Adrenal gland (tissue), 19 donors: ENCODE measurements at places on chromosomes 3 and 15.

- DNase-seq, result peak; percentile 83
Measured at GRCh38 chr15:58771621-58772250, 634 bp downstream of the MINDY2 start.

GRCh38 chr15:72961346-72961745, 90.9 kb upstream of the NEO1 start:
- DNase-seq, result no peak

DNA sequence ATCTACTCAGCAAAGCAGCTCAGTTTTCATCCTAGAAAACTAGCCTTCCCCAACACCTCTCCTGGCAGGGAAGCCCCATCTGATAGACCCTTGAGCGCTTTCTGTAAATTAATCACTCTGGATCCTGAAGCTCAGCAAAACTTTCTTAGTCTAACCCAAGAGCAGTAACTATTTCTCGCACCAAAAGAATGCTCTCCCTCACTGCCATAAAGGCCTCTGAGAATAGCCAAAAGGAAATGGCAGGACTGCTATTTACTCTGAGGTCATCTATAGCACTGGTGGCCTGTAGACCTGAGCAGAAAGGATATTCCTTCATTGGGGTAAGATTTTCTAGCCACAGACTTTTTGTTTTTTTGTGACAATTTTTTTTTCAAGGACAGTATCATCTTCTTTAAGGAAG, 345.8 kb upstream of the ADAMTS9 start:
- no peak for DNase-seq

- no peak for DNase-seq
Measured at GRCh38 chr3:126107957-126108675, 24.2 kb upstream of the SLC41A3 start.

GRCh38 chr3:183370391-183370790, 58.0 kb downstream of the MCF2L2 start:
- no peak for DNase-seq

GRCh38 chr15:81983497-81983896, 62.3 kb downstream of the MEX3B start:
- DNase-seq, result no peak

DNA sequence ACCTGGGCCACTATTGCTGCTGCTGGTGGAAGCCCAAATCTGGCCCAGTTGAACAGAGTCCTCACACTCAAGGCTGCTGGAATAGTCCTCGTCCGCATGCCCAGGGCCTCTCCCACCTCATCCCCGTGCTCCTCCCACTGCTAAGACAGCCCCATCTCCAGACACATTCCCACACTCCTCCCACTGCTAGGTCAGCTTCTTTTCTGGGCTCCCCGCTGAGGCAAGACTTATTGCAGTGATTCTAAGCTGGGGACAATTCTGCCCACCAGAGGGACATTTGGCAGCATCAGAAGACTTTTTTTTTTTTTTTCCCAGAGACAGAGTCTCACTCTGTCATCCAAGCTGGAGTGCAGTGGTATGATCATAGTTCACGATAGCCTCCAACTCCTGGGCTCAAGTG, 35.1 kb downstream of the POC1A start:
- DNase-seq, result no peak

DNA sequence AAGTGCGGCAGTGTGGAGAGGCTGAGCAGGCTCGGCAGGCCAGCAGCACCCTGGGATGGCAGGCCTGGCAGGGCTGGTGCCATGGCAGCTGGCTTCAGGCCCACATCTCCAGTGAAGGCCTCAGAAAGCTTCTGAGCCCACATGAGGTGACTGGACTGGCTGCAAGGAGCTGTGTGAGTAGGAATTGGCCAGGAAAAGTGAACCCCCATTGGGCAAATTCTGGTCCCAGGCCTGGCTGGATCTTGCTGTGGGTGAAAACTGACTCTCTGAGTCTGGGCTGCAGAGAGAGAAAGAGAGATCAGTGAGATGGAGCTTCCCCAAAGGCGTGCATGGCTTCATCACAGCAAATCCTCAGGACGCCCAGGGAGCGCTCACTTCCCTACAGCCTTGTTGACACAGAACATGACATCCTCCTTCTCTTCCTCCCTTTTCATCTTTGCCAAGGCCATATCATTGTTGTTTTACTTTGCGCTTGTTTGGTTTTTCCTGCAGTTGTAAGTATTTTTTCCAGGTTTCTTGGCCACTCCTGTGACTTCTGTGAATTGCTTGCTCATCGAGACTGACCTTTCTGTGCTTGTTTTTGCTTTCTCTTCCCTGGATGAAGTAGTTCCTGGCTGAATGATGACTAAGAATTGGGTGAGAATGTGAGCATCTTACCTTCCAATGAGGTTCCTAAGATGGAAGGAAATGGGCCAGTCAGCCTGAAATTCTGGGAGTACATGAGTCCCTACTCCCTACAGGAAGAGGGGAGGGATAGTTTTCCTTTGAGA, 299.1 kb downstream of the TLE3 start:
- no peak for DNase-seq

- no peak for DNase-seq
Measured at GRCh38 chr3:155488671-155489070, 195.2 kb upstream of the STRIT1 start.

DNA sequence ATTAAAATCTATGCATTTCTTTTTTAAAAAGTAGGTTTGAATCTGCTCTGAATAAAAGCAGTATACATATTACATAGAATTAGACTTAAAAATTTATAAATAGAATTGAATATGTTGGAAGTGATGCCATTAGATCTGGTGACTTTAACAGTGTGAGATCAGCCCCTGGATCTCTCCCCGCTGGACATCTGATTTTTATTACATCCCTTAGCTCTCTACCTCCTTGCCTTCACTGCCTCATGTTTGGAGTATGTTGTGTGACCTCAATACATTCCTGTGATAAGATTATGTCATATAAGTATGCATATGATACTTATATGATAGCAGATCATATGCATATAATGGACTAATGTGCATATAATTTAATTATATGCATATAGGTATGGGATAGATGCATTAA, 643.4 kb upstream of the NR2F2 start:
- no peak for DNase-seq

- DNase-seq, result no peak
Measured at GRCh38 chr3:185081521-185081920, 71.3 kb downstream of the C3orf70 start.

DNA sequence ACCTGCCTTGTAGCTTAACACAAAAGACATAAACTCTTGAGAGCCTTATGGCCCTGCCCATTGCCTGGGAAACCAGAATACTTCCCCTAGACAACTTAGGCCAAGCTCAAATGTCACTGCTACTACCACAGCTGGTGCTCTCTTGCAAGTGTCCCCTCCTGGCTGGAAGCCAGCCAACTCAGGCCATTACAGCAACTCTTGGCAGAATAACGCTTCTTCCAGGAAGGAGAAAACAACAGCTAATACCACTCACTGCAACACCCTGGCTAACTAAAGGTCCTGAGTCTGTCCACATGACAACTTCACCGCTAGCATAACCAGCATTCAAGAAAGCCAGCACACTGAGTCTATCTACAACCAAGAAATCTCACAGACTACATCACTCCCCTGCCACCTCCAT, 5.1 kb upstream of the B4GALT4 start:
- DNase-seq, result peak; percentile 73

DNA sequence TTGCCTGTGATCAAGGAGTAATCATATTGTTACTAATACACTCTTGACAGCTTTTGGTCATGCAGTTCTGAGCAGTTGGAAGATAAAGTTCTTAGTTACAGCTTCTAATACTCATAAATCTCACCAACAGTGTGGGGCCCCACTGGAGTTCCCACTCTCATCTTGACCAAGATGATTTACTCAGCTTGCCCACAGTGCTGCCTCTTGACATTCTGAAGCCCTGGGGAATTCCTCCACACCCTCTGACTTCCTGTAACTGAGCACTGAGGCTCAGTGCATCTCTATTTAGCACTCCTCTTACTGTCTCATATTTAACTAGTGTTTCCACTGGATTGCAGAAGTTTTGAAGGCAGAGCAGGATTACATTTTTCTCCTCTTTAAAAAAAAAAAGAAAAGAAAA, 1.9 kb upstream of the ARL6IP5 start:
- DNase-seq, result peak; percentile 59

DNA sequence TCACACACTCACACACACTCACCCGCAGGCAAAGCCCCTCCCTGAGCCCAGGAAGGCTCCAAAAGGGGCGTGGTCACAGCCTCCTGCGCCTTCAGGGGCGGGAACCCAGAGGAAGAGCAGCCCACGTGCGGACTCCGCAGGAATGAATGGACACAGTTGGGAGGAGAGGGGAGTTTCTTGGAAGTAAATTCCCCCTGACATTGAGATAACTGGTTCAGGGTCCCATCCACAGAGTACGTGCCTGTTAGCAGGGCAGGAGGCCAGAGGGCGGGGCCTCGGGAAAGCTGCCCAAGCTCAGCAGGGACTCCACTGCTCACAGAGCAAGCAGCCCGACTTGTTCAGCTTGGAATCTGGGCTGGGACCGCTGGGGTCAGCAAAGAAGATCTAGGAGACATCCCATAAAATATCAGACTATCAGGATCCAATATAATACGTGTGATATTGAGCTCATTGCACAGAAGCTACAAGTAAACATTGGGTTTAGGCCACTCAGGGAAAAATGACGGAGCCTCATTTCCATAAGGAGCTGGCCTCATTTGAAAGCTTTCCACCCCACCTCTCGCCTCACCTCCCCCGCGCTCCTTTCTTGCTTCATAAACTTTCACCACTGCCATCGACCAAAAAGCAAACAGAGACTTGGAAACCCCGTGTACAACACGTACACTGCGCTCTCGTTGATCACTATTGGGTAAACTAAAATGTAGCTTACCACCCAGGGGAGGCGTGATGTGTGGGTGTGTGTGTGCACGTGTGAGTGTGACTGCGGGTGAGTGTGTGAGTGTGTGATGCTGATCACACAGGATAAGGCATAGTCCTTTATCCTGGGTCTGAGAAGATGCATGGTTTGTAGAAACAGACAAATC, 36.0 kb downstream of the TM2D3 start:
- DNase-seq, result peak; percentile 77

DNA sequence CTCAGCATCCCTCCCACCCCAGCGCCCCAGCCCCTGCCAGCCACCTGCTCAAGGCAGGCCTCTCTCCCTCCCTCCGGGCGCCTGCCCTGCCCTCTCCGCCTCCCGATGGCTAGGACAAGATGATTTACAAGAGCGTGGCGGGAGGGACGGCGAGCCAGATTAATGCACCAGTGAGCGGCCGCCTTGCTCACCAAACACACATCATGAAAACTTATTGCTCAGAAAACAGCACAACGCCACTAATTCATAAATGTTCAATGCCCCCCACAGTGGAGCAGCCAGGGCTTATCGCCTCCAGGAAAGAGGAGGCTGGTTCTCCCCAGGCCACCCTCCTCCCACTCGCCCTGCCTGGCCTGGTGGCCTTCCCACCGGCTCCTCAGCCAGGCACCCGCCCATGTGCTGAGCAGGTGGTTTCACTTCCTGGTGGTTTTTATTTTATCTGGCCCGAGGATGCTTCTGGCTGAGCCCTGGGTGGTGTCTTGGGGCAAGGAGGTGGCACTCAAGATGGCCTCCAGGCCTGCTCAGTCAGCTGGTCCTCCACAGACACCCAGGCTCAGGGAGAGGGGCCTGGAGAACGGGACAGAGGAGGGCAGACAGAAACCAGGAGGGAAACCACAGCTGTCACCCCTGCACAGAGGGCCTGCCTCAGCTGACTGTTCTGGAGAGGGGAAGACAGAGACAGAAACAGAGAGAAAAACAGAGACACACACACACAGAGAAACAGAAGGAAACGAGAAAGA, 284.9 kb downstream of the UACA start:
- DNase-seq, result peak; percentile 61

GRCh38 chr3:107328069-107328468, 49.2 kb upstream of the CCDC54 start:
- no peak for DNase-seq

- no peak for DNase-seq
Measured at GRCh38 chr3:173644086-173645082, 246.8 kb downstream of the NLGN1 start.

GRCh38 chr3:162143180-162143579, 646.6 kb downstream of the OTOL1 start:
- no peak for DNase-seq

DNA sequence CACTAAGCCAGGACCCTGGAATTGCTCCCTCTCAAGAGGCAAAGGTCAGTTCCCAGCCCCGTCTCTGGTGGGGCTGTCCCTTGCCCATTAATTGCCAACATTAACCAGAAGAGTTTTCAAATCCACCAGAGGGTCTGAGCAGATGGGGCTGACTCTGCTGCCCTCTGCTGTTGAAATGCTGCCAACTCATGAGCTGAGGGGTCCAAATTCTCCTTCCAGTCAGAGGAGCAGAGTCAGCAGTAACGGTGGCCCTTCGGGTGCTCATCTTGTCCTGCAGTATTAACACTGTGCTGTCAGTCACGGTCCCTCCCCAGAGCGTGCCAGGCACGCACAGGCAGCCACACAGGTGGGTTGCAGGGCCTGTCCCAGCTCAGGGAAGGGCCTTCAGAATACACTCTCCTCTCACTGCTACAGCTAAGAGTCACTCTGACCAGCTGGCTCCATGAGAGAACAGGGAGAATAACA, 10.7 kb upstream of the SPTBN5 start:
- DNase-seq, result peak; percentile 60

DNA sequence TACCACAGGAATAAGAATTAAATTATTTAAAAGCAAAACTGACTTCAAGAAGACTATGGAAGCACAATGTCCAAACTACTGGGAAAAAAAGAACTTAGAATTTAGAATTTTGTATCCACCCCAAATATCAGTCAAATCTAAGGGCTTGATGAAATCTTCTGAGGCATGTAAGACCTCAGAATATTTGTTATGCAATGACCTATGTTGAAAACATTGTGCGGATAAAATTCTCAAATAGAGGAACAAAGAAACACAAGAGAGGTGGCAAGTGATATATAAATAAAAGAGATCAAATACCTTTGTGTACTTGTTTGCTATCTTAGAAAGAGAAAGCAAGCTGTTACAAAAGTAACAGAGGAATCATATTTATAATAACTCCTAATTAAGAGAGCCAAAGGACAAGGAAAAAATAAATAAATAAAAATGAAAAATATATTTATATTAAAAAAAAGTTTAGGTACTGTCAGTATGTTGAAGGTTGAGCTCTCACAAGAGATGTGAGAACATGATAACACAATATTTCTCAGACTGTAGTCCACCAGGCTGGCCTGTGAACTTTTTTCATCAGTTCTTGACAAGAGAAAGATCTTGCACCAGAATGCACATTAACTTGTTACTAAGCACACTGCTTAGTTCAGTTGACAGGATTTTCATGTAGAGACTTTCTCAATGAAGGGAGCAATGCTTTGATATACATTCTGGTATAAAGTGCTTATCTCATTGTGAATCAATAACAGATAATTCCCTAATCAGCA, 50.0 kb downstream of the CPA3 start:
- DNase-seq, result no peak
